ENCODE measurements at places on chromosomes 12 and 14.

GRCh38 chr12:91023326-91024004, 18.7 kb upstream of the EPYC start:
- DNase-seq: no peak

DNA sequence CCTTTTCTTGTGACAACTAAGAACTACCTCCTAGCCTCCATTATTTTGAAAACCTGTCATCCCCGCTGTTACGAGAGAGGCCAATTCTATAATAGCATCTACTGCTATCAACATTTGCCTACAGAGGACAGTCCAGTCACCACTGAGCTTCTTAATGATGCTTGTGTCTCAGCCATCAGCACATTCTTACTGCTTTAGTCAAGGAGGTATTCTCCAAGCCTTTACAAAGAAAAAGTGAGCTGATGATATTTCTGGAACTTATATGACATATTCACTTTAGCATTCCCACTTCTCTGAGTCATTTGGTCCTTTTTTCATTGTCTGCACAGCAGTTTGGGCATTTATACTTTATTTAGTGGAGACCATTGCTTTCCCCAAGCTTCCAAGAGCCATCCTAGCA, 497.7 kb upstream of the RPL10L start:
- no peak for DNase-seq

- peak; percentile 31 for DNase-seq
Observed at GRCh38 chr14:58298477-58299400, at the start of gene ARID4A. ARID4A (plus strand) TSS chr14:58298555; CDS start chr14:58299855, 1,300 bp downstream.

- no peak for DNase-seq
Observed at GRCh38 chr12:123026094-123026853, 45.8 kb downstream of the ARL6IP4 start.

DNA sequence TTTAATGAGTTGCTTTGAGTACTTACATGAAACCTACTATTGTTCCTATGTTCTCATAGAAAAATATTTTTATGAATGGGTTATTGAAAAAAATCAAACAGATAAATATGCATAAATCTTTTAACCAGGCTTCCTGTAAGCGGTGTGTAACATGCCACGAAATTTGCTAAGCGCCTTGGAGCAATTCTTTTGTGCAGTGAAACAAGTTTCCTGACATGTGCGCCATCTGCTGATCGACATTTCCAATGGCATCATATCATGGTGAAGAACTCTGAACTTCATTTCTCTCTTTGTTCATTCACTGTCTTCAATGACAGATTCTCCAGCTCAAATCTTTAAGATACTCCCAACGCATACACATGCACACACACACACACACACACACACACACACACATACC, 145.6 kb upstream of the NAV3 start:
- no peak for DNase-seq

- no peak for DNase-seq
Observed at GRCh38 chr12:57781244-57781643, 1.3 kb upstream of the TSFM start.

GRCh38 chr14:104977681-104978653, at the start of gene AHNAK2:
AHNAK2 (minus strand) TSS chr14:104978374; CDS start chr14:104978237, 137 bp downstream.
- DNase-seq: peak; percentile 28

- DNase-seq: no peak
Observed at GRCh38 chr12:123950476-123951349, 21.9 kb downstream of the CCDC92 start.

- DNase-seq: no peak
Observed at GRCh38 chr12:45803111-45803510, 73.6 kb downstream of the ARID2 start.

DNA sequence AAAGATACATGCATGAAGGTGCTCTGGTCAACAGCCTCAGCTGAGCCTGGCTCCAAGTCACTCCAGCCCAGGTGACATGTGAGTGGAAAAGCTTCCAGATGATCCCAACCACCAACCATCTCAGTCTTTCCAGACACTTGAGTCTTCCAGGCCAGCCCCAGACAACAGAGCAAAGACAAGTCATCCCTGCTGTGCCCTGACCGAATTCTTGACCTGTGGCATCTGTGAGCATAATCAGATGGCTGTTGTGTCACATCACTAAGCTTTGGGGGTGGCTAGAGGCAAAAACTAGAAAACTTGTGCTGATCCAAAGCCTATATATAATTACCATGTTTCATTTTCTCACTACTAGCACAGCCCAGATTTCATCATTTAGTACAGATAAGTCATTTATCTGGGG, 50.8 kb upstream of the ISM2 start:
- no peak for DNase-seq

- DNase-seq: no peak
Observed at GRCh38 chr12:4047421-4047820, 174.2 kb upstream of the PARP11 start.

Measured in stimulated activated naive CD4-positive, alpha-beta T cell (primary cell).